GM04503 (cell line): ENCODE measurements at places on chromosomes 6 and 20.

DNA sequence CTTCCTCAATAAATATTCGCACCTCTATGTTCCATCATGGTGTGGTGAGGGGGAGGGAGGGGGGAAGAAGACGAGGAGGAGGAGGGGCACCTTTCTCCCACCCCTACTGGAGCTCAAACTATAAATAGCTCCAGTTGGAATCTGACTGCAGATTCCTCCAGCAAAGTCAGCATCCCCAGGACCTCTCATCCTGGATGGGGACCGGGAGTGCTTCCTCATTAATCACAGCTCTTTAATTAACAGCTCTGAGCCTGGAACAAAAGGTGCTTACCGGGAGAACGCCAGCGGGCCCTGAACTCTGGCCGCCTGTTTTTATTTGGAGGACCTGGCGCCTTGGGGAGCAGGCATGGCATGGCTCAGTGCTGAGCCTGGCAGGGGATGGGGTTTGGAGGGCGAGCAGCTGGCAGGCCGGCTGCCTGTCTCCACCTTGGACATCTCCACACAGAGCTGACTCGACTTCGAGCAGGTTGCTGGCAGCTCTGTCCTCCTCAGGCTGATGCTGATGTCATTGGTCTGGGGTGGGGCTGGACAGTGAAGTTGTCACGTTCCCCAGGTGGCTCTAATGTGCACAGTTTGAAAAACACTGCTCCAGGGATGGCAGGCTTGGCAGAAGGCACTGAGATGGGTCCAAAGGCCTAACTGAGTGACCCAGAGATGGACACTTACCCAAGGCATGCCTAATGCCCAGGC is 180.4 kb downstream of the DHX35 start:
- DNase-seq = no peak

DNA sequence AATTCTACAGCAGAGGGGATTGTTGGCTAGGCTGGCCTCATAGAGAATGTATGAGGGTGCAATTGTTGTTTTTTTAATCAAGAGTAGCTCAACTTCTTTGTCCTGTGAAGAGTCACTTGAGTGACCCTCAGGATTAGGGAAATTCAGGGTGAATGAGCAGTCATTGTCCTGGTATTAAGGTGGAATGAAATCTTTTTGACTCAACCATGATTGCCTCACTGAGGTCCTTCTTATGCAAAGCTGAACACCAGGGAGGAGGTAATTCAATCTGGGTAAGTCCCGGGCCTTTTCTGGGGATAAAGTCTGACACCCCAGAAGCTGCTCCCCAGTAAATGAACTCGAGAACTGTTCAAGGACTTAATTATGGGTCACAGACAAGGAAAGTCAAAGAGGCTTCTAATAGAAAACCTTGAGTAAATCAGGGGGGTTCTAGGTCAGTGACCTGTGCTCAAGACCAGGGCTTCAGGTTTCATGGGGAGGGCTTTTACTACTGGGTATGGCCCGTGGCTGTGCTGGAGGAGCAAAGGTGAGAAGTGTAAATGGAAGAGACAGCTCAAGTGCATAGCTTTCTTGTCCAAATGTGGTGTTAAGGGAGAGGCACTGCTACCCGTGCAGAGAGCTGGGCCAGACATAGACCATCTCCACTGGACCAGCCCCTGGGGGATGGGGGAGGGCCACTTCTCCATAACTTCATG is 25.3 kb upstream of the ZBTB24 start:
- no peak for DNase-seq

- no peak for DNase-seq
These were observed 124.3 kb upstream of the TSHZ2 start for GRCh38 chr20:52847731-52848359.

DNA sequence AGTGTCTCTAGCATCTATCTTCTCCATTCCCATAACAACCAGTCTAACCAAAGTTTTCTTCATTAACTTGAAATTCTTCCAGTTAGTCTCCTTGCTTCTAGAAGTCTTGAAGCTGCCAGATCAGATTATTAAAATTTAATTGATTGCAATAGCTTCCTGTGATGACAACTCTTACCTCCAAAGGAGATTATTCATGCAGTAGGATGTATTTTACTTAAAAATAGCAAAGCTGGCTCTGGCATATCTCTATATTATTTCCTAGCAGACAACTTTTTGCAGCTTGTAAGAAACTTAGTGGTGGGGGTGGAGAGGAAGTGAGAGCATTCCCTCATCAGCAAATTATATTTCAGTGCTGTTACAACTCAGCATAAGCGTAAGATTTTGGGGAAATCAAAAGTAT is 290.4 kb downstream of the GRIK2 start:
- no peak for DNase-seq

- DNase-seq = no peak
These were observed 17.3 kb upstream of the KIAA1586 start for GRCh38 chr6:57029213-57029612.
